ENCODE measurements at places on chromosomes 16 and 17.

- DNase-seq: no peak
Observed at GRCh38 chr17:33463887-33464286, 170.8 kb upstream of the ASIC2 start.

DNA sequence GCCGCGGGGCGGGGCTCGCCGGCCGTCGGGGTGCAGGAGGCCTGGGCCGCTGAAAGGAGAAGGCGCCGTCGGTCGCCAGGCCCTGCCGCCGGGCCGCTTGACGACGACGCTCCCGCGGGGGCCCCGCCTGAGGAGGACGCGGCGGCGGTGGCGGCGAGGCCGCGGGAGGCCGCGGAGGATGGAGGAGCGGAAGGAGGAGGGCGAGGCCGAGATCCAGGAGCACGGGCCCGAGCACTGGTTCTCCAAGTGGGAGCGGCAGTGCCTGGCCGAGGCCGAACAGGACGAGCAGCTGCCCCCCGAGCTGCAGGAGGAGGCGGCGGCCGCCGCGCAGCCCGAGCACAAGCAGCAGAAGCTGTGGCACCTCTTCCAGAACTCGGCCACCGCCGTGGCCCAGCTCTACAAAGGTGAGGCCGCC lies 430 bp downstream of the HAPSTR1 start:
- DNase-seq: no peak

GRCh38 chr16:11796227-11797165 lies 562 bp downstream of the ZC3H7A start:
- peak; percentile 58 for DNase-seq

DNA sequence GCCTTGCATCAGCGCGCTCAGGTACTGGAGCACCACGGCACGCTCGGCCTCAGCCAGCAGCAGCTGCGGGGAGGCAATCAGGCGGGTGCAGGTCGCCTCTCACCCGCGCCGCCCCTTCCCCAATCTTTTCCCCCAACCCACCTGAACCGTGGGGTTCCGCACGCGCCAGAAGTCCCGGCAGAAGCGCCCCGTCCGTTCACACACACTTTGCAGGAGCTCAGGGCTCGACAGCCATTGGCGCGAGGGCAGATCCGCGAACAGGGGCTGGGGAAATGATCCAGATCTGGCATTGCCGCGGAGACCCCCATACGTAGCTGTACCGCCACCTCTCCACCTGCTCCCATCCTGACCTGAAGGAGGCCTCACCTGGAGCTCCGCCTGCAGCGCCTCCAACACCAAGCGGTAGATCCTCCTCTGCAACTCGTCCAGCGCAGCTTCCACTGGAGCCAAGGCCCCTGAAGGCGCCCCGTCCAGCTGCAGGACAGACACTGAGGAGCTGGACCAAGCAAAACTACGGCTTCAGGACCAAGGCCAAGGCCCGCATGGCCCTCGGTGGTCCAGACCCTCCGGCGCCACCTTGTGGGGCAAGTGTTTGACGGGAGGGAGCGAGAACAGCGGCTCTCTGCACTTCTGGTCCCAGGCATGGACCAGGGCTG lies 1.4 kb upstream of the MATCAP1 start:
- DNase-seq: peak; percentile 92

GRCh38 chr16:49799172-49799571 lies 56.7 kb downstream of the ZNF423 start:
- no peak for DNase-seq

DNA sequence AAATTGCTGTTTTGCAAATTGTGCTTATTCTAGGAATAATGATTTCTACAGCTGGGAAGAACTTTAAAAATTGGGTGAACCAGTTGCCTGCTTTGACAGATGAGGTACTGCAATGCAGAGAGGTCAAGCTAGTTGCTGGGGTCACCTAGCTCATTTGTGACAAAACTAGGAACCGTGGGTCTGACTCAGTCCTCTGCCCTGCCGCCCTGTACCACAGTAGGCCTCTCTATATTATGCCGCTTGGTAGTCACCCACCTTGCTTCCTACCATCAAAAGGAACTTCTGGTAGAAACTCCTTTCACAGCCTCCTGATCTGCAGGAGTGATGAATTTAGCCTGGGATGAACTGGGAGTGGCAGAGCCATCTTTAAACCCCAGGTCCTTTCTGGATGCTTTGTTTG lies 105.7 kb downstream of the PITPNC1 start:
- no peak for DNase-seq

DNA sequence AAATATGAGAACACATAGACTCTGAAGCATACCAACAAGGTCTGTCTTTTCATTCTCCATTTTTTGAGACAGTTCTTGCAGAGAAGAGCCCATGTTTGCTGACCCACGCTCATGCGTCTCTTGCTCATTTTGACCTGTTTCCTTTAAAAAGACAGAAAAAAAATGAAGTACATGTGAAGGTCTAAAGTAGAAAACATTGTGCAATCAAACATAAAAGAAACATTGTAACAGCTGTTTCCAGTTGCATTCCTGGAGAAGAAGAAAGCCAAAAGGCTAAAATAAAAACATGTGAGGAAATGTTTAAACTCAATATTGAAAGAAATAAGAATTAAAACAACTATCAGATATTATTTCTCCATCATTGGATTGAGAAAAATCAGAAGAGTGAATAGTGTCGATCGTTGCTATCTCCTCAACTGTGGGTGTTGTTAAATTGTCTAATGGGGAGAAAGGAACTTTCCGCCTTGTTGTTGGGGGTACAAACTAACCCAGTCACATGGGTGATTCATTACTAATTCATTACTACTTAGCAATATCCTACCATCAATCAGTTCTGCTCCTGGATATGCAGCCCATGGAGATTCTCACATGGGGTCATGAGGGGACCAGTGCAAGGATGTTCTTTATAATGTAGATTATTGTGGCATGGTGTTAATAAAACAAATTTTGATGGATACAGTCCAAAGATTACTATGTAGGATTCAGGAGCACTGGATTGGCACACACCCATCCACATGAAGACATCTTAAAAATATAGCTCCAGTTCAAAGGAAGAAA lies 9.5 kb downstream of the ABCA9 start:
- no peak for DNase-seq

DNA sequence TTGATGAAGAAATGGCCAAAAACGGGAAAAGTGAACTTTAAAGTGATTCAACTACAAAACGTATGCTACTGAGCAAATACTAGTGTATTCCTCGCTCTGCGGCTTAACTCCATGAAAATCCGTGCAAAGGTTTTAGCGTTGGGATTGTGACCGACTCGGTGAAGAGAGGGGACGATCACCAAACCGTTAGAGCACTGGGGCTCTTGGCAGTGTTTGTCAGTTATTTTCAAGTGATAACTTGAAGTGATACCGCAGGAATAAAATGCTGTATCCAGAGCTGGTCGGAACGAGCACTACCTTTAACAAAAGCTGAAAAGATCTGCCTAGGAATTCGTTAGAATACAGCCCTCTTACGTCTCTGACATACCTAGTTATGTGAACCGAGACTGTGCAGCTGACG lies 773 bp upstream of the PPM1D start:
- DNase-seq: no peak

GRCh38 chr17:21283482-21284318 lies 811 bp upstream of the MAP2K3 start:
- DNase-seq: peak; percentile 61

GRCh38 chr16:65662256-65662655 lies 540.4 kb upstream of the CDH11 start:
- no peak for DNase-seq

- peak; percentile 64 for DNase-seq
Observed at GRCh38 chr17:81429821-81430551, 34.7 kb downstream of the BAHCC1 start.

DNA sequence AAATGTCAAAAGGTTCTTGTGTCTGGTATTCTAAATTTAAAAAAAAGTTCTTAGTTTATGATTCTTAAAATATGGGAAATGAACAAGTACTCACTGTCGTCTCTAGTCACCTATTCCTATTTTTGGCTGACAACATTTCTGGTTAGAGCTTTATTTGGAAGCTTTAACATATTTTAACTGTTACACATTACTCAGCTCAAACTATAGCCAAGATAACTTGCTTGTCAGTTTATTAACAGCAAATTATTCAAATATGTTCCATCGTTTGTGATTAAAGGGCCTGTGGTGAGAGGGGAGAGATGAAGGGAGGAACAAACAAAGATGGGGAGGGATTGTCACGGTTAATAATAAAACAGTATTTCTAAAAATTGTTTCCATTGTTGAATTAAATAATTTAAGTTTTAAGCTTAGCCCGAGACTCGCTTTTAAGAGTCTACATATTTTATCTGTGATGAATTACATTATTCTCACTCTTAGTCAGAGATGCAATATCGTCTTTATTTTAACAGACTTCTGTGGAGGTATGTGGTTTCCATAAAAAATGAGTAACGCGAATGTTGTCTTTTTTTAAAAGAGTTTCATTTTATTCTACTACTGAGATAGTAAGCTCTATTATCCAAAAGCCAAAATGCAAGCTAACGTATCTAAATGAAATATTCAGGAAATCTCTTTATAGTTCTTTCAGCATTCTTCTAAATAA lies 321.9 kb upstream of the PMFBP1 start:
- DNase-seq: no peak

DNA sequence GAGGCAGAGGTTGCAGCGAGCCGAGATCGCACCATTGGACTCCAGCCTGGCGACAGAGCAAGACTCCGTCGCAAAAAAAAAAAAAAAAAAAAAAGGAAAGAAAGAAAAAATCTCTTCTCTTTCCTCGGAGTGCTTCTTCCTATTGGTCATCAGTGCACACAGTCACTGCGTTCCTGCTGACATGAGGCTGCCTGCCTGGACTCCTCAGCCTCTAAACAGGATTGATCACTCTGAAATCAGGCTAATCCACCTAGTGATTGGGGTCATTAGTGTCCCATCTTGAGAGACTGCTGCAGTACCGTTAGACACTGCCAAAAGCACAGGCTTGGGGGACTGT lies 30.8 kb downstream of the PLCD3 start:
- DNase-seq: no peak
